ENCODE measurements at places on chromosomes 2 and 18.

DNA sequence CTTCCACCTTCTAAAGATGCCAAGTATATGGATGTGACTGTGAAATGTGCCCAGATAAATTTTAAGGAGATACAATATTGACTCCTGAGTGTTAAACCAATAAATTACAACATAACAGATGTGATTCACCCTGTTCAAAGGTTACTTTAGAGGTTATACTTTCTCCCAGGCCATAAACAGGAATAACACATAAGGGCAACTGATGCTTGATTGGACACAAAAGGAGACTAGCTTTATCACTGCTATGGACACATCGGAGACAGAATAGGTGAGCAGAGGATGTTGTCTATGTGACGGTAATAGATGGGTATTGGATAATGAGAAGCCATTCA lies 31.9 kb upstream of the SLC25A52 start:
- no peak for DNase-seq

GRCh38 chr2:7270011-7270431 lies 352.8 kb downstream of the RNF144A start:
- no peak for DNase-seq

DNA sequence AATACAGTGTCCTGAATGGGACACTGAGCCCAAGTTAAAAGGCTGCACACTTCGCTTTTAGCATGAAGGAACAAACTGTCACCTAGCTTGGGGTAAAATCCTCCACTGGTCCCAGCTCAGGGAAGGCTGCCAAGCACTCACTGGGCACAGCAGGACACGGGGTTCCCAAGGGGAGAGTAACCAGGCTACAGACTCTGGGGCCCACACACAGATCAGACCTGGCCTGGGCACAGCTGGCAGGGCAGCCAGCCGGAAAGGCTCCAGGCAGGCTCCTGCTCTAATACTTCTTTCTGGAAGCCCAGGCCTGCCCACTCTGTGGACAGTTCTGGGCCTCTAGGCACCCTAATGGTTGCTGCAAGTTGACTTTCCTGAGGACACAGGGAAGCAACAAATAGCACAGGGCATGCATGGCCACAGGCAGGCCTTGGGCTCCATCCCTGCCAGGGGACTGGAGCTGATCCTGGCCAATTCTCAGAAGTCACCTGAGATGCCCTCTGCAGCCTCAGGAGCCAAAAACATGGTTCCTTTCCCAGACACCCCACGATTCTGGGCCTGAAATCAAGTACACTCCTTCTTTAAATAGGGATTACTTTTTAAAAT lies 18.7 kb upstream of the SULT1C3 start:
- DNase-seq, result no peak

GRCh38 chr2:112160283-112161250 lies 22.4 kb downstream of the FBLN7 start:
- DNase-seq, result no peak

GRCh38 chr2:8432706-8433336 lies 249.0 kb upstream of the ID2 start:
- no peak for DNase-seq

DNA sequence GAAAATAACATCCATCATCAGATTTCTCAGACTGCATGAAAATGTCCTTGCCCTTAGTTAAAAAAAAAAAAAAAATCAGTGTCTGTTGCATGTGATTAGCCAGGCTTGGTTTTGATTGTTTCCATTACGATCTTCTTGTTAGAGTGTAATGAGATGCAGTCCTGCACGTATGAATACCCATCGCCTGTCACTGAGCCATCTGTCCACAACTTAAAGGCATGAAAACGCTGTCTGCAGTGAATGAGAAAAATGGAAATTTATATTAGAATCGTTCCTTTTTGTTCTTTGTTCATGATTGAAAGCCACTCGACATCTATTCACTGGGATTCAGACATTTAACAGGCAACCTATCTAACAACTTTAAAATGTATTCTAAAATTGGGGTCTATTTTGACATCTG lies 521.7 kb upstream of the SPHKAP start:
- no peak for DNase-seq

GRCh38 chr2:46471-47345 lies at the start of gene FAM110C:
Gene FAM110C (minus strand): TSS chr2:46505. CDS start chr2:46385, 120 bp downstream.
- no peak for DNase-seq

GRCh38 chr2:99450199-99450598 lies 39.6 kb downstream of the REV1 start:
- DNase-seq, result no peak
